ENCODE measurements at places on chromosomes 12 and 14.

DNA sequence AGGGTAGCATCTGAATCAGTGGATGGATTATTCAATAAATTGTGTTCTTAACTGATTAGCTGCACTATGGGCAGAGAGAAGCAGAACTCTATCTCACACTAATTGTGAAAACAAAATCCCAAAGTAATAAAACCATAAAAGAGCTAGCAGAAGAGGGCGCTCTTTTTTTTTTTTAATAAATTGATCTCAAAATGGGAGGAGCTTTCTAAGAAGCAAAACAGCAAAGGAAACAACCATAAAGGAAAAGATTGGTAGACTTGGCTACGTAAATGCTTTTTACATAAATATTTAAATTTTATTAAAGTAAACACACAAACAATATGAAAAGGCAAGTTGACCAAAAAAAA, 1.5 kb upstream of the TM7SF3 start:
- peak; percentile 54 for DNase-seq

- peak; percentile 80 for DNase-seq
These were observed 54.5 kb downstream of the VCPKMT start for GRCh38 chr14:50061664-50062437.

GRCh38 chr14:50790589-50790988, 40.4 kb downstream of the NIN start:
- no peak for DNase-seq

- DNase-seq = no peak
These were observed 157.4 kb upstream of the C14orf180 start for GRCh38 chr14:104421892-104422828.

- DNase-seq = no peak
These were observed 12.1 kb upstream of the ADCY6 start for GRCh38 chr12:48800971-48801370.

Measured in CD4-positive, alpha-beta T cell treated with Interleukin-12 subunit alpha and Interleukin-12 subunit beta, for 1 hour (primary cell).